ENCODE measurements at places on chromosomes 16 and 17.
A peak's percentile ranks its signal among the peaks of the same experiment; 100 is the strongest.

GRCh38 chr17:14306596-14306995, 5.7 kb downstream of the HS3ST3B1 start:
- DNase-seq, result no peak

DNA sequence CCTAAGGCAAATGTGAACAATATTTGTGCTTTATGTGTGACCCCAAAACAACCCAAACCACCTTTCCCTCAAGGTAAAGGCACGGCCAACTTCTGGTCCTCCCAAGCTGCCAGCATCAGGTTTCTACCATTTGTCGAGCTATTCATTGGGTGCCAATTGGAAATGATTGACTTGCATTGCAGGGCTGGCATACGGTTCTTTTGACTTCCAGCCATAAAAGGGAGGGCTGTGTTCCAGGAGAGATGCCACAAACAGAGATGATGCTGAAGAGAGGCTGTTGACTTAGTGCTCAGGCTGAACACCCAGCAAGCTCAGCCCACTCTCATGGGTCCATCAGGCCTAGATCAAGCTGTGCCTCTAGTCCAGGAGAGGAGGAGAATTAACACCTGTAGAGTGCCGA, 252.4 kb downstream of the GRIN2A start:
- DNase-seq, result no peak

GRCh38 chr16:49734331-49734730, 121.6 kb downstream of the ZNF423 start:
- no peak for DNase-seq

DNA sequence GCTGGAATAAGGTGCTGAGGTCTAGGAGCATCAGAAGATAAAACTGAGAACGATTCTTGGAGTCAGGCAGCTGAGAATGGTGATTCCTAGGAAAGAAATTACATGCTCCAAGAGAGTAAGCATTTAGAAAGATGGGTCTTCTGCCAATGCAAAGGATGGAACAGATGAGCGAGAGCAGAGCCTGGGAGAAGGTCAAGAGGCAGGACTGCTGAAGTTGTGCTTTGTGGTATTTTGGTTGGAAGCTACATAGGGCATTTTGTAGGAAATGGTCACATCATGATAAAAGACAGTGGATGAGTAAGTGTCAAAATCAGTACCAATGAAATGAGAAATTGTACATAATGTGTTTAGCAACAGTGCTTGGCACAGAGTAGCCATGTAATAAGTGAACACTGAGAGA, 1.4 kb upstream of the CRYM start:
- DNase-seq, result no peak

GRCh38 chr16:87856791-87857228, 12.5 kb downstream of the SLC7A5 start:
- no peak for DNase-seq

DNA sequence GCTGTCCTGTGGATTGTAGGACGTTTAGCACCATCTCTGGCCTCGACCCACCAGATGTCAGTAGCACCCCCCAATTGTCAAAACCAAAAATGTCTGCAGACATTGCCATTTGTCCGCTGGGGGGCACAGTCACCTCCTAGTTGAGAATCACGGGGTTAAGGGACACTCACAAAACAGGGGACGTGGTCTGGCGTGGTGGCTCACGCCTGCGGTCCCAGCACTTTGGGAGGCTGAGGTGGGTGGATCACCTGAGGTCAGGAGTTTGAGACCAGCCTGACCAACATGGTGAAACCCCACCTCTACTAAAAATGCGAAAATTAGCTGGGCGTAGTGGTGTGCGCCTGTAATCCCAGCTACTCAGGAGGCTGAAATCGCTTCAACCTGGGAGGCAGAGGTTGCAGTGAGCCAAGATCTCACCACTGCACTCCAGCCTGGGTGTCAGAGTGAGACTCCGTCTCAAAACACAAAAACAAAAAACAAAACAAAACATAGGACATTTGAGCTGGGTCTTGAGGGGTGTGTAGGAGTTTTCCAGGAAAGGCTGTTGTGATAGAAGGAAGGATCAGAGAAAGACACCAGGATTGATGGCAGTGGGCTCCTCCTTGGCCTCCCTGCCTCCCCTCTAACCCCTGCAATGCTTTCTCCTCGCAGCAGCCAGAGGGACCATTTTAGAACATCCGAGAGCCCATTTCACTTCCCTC, 171.8 kb upstream of the GSE1 start:
- no peak for DNase-seq

DNA sequence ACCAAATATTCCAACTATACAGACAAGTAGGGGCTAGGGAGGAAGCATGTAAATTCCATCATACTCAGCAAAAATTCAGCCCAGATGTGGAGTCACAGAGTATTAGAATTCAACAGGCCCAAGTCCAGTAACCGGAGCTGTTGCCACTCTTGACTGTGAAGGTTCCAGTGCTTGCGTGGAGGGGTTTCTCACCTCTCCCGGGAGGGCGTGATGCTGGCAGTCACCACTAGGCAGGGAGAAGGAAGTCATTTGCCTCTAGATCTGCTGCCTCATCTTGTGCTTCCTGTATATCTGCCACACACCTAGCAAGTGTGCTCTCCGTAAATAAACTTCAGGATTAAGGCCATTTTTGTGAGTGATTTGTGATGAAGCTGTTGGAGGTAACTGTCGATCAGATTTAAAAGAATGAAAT, 1.0 kb upstream of the CKLF start:
- peak; percentile 31 for DNase-seq

- no peak for DNase-seq
These were observed 20.0 kb downstream of the CLUAP1 start for GRCh38 chr16:3520841-3521240.

DNA sequence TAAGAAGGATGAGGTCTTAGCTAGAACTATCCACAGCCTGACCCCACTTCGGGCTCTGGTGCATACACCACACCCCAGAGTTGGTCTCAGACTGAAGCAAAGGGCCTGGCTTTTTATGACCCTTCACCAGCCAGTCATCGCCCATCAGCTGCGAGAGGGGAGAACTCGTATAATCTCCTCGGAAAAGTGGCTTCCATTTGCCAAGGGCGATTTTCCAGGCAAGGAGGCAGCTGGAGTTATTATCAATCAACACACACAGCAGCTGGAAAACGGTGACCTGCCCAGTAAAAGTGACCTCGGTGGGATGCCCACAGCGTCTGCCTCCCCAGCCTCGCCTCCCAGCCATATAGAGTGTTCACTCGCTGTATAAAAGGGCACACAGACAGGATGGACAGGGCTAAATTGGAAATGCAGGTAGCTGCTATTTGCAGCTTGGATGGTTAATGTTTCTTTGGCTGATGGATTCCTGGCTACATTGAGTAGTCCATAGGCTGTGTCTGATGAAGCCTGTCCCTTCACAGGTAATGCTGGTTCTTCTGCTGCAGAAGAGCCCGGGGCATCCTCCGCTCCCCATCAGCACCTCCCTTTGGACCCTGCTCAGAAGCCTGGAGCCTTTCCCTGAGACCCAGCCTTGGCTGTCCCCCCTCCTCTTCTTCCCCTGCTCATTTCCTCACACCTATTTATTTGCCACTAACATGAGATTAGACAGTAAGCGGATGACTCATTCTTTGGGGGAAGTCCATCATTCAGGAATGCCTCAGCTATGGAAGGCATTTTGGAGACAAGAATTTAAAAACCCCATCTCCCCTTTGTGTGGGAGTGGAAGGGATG, 45.7 kb downstream of the TMEM186 start:
- DNase-seq, result no peak

DNA sequence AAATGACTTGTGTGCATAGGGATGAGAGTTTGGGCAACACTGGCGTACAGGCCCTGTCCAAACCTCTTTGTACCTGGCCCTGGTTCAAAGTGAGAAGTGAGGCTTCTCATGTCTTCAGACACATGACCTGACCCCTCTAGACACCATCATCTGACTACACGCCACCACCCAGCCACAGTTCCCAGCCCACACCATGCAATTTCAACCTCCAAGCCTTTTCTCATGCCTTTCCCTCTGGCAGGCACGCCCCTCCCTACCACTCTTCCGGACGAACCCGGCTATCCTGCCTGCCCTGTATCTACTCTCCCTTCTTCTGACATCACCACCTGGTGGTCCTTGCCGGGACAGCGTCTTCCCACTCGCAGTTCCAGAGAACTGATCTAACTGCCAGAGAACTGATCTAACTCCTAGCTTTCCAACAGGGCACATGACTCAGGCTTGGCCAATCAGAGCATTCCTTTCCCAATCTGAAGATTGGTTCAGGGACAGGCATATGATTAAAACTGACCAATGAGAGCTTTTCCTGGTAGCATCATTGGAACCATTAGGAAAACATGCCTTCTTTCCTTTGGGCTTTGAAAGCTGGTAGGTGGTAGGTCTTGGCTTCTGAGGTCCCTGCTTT, 27.1 kb upstream of the IL21R start:
- peak; percentile 22 for DNase-seq

- no peak for DNase-seq
These were observed 3.2 kb downstream of the TSR3 start for GRCh38 chr16:1348441-1348840.

- DNase-seq, result no peak
These were observed 31.5 kb downstream of the KCNJ16 start for GRCh38 chr17:70106551-70106950.

GRCh38 chr17:624341-624860, 90.2 kb downstream of the VPS53 start:
- DNase-seq, result no peak

DNA sequence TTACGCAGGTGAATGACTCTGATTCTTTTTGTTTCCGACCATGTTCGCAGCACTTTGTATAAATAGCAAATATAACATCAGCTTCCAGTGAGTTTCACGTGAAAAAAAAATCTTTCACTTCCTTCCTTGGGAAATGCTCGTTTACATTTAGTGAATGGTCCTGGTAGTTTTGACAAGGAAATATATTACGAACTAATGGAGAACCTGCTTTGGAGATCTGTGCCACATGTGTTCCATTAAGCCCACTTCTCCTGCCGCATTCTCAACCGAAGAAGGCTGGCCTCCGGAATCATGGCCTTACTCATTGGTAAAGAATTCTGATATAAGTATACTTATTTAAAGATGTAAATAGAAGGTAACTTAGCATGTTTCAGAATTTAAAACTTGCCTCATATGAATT, 3.6 kb downstream of the CRAMP1 start:
- no peak for DNase-seq

GRCh38 chr17:43587647-43588046, 41.5 kb upstream of the ETV4 start:
- DNase-seq, result no peak

DNA sequence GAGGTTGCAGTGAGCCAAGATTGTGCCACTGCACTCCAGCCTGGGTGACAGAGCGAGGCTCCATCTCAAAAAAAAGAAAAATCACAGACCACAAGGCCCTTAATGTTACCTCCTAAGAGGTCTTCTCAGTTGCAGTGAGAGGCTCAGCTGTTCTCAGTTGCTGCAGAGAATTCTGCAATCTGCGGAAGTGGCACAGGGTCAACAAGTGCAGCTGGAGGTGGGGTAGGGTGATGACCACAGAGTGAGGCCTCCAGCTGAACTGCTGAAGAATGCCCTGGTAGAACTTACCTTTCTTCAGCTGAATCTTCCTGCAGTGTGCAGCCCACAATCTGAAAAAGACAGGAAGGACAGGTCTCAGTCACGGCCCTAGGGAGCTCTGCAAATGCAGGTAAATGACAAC, 26.3 kb downstream of the CNTNAP1 start:
- no peak for DNase-seq

GRCh38 chr17:77054936-77055335, 85.8 kb upstream of the SEC14L1 start:
- DNase-seq, result no peak

DNA sequence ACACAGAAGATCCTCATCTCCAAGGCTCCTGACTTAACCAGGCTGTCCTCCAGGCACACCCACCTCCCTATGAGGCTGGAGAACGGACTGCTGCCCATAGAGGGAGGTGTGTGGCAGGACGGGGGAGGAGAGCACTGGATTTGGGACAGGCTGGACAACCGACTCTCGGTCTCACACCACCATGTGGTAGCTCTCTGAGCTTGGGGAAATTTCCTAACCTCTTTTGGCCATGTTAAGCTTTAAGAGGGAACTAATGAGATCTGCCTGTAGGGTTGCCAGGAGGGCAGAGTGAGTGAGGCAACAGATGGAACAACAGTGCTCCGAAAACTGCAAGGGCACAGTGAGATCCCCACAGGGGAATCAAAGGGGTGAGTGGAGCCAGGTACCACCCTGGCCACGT, 32.7 kb downstream of the RHBDL3 start:
- DNase-seq, result no peak

- no peak for DNase-seq
These were observed 13.4 kb downstream of the MSI2 start for GRCh38 chr17:57269598-57270255.
